ENCODE measurements at places on chromosomes 2 and 18.

DNA sequence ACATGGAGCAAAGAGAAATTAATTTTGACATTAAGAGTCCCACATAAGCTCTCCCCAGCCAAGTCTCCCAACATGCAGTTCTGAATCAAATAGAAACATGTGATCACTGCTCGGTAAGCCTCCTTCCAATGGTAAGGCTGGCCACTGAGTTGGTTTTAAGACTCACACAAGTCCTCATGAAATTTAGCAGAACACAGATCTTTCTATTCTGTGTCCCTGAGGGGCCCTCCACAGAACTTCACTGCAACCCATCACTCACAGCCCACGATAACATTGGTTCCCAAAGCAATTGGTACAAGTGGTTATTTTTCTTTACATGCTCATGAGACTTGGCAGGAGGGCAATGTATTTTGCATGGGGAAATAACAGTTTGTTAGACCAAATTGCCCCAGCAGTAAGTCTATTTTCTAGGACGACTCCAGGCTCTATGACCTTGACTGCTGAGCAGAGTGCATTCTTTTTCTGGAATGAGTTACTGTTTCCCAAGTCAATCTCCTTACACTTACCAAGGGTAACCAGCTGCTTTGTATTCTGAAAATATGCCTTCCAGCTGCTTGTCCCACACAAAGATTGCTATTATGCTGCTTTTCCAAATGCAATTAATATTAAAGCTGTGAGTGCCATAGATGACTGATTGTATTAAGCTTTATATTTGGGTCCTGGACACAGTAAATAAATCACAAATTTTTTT is 142.3 kb upstream of the TANK start:
- no peak for DNase-seq

DNA sequence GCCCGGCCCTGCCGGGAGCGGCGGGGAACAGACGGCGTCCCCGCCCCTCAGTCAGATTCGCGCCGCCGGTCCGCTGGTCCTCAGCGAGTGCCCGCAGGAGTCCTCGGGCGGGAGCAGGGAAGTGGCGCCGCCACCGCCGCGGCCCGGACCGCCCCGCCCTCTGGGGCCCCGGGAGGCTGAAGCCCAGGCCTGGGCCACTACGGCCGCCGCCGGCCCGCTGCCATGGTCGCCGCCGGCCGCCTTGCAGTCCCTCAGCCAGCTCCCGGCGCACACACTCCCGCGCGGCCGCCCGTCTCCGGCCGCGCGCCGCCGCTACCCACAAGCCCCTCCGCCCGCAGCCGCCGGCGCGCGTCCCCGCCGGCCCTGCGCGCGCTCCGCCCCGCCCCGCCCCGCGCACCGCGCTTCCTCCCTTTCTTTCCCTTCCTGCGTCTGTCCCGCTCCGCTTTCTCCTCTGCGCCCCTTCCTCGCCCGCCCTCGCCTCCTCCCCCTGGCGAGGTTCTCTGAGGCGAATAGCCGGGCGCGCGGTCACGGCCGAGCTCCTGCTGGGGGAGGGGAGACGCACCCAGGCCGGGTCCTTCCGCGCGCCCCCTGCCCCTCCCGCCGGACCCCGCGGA is at the start of gene ROCK2:
Gene ROCK2 (minus strand): TSS at position 295 of the 614 bp plus-strand sequence. CDS start 500 bp downstream, outside the sequence.
- DNase-seq: peak; percentile 77

DNA sequence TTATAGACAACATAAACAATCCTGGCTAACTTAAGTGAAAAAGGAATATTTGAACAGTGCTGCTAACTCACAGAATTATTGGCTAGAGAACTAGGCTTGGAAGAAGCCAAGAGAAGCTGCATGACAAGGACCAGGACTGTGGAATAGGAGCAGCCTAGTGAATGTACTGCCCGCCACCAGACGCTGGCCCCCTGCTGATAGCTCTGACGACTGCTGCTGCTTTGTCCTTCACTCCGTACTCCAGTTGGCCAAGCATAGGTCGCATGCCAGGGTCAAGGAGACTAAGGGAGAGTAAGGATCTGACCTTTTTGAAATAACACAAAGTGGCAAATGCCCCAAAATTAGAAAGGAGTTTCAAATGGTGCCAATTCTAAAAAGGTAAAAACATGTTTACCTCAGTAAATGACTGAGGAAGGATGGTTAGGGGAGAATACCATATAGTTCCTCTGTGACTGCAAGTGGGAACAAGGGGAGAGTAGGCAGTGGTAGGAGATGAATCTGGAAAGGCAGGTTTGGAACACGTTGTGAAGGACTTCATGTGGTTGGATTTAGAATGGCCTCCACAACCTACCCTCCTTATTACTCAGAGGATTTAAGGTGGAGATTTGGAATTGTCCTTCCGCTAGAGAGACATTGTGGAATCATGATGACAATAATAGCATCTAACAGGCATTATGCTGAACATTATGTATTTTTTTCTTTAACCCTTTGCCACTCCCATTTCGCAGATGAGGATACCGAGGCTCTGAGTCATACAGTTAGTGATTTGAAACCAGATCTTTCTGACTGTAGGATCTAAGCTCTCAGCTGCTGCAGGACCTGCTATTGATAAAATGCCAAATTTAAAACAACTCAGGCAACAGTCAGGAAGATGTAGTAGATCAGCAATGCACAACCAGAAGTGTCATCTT is 19.5 kb downstream of the STRADB start:
- no peak for DNase-seq

DNA sequence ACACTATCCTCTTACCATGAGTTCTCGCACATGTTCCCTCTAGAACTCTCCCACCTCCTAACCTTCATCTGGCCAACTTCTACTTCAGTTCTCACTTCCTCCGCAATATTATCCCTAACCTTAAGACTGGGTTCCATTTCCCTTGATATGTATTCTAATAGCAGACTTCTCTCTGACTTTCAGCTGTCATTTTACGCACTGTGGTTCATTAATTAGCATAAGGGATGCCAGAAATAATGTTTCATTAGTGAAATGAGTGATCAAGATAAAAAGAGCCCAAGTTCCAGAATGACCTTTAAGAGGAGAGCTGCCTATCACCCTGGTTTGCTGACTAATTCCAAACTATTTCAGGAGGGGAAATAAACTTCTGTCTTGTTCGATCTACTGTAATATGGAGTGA is 108.6 kb upstream of the CCDC150 start:
- DNase-seq: no peak

DNA sequence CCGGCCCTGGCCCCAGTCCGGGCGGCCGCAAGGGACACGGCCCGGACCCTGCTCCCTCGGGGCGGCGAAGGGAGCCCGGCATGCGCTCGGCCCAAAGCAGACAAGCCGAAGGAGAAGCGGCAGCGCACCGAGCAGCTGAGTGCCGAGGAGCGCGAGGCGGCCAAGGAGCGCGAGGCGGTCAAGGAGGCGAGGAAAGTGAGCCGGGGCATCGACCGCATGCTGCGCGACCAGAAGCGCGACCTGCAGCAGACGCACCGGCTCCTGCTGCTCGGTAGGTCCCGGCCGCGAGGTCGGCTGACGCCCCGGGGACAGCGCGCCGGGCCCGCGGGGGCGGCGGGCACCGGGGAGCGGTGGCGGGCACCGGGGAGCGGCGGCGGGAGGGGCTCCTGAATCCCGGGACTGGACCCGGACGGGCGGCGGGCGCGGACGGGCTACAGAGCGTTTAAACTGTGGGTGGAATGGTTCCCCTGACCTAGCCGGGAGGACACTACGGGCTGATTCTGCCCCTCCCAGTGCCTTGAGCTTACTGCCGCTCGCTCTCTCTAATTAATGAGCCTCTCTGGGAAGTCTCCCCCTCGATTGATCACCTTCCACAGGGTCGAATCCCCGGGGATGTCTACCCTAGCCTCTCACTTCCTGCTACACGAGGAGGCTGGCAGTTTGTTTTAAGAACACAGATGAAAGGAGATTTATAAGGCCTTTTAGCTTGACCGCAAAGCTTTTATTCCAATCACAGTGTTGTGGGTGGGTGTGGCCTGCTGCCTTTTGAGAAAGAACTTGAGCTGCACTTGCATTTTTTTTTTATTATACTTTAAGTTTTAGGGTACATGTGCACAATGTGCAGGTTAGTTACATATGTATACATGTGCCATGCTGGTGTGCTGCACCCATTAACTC is 853 bp downstream of the GNAL start:
- no peak for DNase-seq

GRCh38 chr2:189411860-189412259 is 29.4 kb upstream of the WDR75 start:
- no peak for DNase-seq

DNA sequence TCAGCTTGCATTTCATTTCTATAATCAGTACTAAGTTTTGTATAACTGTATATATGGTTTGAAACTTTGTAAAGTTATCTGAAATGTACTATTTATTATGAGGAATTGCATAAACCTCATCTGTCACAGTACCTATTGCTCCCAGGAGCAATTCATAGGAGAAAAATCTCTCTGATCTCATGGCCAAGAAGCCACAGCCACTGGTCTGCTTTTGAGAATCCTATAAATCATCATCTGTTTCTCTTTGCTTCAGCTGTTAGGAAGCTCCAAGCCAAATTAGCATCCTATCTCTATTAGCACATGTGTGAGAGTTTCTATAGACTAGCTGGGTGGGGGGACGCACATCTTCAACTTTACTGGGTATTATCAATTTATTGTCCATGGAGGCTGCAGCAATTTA is 210.3 kb downstream of the CYP26B1 start:
- DNase-seq: no peak

GRCh38 chr18:58955001-58955400 is 90.3 kb downstream of the ZNF532 start:
- no peak for DNase-seq

- DNase-seq: no peak
Measured at GRCh38 chr2:217775920-217776503, 226.8 kb downstream of the TNS1 start.

GRCh38 chr2:163779970-163780597 is 44.3 kb upstream of the FIGN start:
- no peak for DNase-seq

DNA sequence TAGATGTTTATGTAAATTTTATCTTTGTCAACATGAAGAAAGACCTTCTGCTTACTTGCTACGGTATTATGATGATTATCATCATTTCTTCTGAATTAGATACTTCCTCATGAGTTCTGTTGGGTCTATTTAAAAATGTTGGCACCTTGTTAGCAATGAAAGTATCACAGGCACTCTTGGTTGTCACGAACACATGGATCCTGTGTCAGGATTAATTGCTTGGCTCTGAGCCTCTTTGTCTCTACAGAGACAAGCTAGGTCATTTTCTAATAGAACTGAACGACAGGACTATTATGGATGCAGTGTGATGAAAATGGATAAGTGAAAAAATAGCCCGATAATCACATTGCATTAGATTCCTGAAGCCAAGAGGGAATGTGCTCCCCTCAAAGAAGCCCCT is 110.3 kb downstream of the DOCK10 start:
- DNase-seq: no peak

DNA sequence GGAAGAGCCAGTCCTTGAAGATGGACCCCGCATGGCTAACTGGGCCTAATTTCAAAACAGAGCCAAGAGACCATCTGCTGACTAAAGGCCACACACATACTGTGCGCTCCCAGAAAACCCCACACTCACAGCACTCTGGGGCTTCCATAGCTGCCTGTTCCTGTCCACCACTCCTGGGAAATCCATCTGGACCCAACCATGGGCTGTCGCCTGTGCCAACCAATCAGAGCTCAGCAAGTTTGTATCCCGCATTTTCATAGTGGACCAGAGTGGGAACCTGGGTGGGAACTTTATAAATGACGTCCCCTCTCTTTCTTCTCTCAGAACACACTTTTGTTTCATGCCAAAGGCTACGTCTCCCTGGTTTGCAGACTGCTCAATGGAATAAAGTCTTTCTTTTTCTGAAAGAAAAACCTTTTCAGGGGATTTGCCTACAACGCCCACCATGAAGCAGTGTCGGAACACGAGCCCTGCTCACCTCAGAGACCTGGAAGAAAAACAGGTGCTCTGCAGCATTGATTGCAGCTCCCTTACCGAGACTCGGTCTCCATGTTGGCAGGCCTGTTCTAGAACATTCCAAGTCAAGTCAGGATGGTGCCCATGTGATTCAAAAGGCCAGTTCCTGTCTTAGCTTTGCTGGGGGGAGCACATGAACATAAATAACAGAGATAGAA is 137.2 kb upstream of the GPC1 start:
- DNase-seq: no peak

GRCh38 chr2:146024212-146024743 is 1504.4 kb upstream of the ZEB2 start:
- no peak for DNase-seq

- no peak for DNase-seq
Measured at GRCh38 chr18:61882296-61883004, 10.4 kb downstream of the RNF152 start.

- DNase-seq: peak; percentile 42
Measured at GRCh38 chr18:77000527-77000926, 132.1 kb downstream of the MBP start.

GRCh38 chr18:5197032-5197434 is at the start of gene AKAIN1:
Gene AKAIN1, minus strand, starts transcription at chr18:5197257. Its CDS starts 204 bp downstream, at chr18:5197053.
- peak; percentile 8 for DNase-seq

DNA sequence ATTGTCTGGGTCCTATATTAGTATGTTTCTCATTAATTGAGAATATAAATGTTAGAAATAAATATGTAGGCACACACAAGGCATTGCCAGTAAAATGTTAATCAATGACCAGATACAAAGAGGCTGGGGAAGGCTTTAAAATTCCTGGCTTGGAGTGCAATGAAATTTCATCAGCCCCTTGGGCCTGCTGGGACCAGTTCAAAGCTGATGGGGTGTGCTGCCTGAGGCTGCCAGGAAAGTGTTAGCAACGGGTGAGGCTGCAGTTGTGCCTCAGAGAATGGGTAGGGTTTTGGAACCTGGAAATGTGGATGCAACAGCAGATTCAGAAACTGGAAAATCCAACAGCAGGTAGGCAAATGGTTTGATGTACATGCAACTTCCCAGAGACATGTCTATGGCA is 68.9 kb downstream of the DIPK1C start:
- no peak for DNase-seq

DNA sequence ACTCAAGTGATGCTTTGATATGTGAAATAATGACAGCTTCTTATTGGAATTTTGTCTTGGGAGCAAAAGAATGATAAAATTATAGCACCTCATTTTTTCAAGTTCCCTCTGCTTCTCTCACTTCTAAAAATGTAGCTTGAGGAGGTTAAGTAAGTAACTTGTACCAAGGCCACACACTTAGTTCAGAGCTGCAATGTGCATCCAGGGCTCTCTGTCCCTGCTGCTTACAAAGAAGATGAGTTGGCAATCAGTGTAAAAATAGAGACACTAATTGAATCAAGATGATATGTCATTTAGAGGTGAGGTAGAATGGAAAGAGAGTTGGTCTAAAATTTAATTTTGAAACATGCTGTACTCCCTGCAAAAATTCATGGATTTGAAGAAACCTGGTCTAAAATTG is 312.0 kb upstream of the TNP1 start:
- no peak for DNase-seq
